ENCODE measurements at places on chromosomes 6 and 20.

DNA sequence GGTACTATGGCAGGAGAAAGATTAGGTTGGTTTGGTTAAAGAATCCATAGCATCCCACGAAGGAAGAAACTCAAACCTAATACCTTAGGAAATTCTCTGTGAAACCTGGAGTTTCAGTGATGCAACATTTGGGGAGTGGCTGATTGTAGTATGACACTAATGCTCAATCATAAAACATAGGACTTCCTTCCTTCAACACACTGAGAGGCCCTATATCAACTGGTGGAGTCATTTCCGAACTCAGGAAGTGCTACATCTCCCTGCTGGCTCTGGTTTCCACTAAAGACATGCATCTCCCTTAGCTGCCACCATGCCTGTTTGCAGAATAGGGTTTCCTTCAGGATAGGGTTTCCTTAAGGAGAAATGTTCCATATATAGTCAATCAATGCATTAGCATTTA is 5.2 kb upstream of the MANEA start:
- no peak for DNase-seq

DNA sequence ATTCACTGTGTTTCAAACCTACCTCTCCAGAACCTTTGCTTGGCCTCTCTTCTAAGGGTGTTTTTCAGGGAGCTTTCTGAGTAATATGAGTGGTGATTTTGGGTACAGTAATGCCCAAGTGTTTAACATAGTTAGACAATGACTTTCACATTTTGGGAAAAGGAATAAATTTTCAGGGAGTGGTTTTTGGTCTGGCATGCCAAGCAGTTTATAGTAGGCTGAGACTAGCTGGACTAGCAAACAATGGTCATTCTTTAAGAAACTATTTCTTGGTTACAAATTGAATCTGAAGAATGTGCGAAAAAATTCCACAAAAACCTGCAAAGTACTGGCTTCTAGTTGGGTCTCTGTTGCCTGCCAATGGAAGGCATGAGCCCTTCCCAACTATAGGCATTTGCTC is 15.4 kb downstream of the FNDC1 start:
- peak; percentile 51 for DNase-seq

- DNase-seq, result no peak
Measured at GRCh38 chr6:90413867-90414266, 117.2 kb upstream of the BACH2 start.

GRCh38 chr6:113989675-113990074 is 18.7 kb upstream of the HDAC2 start:
- DNase-seq, result no peak

DNA sequence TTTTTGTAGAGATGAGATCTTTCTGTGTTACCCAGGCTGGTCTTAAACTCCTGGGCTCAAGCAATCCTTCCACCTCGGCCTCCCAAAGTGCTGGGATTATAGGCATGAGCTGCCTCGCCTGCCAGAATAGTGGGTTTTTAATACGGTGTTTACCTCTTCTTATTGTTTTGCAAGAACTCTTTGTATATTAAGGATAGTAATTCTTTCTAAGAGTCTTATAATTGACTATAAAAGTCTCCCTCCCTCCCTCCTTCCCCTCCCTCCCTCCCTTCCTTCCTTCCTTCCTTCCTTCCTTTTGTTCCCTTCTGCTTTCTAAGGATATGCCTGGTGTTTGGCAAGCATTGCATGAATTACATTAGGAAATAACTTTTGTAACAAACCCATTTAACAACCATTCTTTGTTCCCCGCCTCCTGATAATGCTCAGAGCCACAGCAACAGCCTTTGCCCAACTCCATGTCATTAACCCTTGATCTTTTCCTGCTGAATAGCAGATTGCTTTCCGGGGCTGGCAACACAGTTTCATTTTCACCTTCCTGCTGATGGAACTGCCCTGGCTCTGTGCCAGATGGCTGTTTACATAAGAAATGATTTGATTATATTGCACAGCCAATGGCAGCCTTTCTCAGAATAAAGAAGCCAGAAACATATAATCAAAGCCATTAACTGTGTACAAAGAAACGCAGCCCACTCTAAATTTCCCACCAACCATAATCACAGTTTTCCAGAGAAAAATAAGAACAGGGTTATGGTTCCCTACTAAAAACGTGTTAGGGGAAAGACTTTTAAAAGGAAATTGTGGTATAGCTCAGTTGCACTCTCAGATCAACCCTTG is 143.7 kb upstream of the PTPN1 start:
- DNase-seq, result no peak

Measured in BJ (cell line).